Fibroblast of pulmonary artery (primary cell): ENCODE measurements at places on chromosomes 13 and 19.

GRCh38 chr19:8615024-8615423 lies 4.5 kb upstream of the ADAMTS10 start:
- DNase-seq = no peak

DNA sequence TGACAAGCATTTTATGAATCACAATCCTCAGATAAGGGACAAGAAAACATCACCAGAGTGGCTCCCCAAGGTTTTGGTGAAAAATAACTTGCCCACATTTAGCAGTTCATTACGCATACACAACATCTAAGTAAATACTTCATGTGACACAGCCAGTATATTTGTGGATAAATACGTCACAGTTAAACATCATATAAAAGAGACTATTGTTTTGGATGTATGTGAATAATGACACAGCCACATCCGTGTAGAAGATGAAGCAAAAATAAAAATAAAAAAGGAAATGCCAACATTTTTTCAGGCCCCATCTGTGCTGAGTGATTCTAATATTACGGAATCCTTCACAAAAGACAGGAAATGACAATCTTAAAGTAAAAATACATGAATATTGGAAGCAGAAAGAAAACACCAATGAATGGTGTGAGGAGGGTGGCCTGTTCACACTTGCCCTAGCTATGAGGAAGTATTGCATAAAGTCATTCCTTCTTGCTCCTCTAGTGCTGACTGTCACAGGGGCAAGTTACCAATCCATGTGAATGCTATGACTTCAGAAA lies 457.1 kb downstream of the KLF12 start:
- peak; percentile 90 for DNase-seq

GRCh38 chr19:34489175-34489574 lies 7.6 kb downstream of the WTIP start:
- DNase-seq = no peak

GRCh38 chr13:74920361-74920760 lies 561.6 kb downstream of the TBC1D4 start:
- DNase-seq = no peak

DNA sequence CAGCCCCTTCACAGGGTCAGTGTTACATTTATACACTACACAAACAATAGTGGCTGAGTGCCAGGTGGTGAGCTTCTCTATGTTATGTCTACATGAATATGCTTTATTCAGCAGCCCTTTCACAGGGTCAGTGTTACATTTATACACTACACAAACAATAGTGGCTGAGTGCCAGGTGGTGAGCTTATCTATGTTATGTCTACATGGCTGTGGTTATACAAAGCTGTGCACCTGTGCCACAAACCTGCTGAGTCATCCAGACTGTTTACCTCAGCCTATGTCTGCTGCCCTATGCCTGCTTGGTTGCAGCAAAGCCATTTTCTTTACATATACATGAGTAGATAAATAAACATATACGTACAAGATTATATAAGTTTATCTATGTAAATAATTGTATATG lies 76.5 kb downstream of the ZNF726 start:
- DNase-seq = peak; percentile 38

GRCh38 chr19:33396701-33397535 lies 23.4 kb downstream of the CEBPG start:
- peak; percentile 30 for DNase-seq

DNA sequence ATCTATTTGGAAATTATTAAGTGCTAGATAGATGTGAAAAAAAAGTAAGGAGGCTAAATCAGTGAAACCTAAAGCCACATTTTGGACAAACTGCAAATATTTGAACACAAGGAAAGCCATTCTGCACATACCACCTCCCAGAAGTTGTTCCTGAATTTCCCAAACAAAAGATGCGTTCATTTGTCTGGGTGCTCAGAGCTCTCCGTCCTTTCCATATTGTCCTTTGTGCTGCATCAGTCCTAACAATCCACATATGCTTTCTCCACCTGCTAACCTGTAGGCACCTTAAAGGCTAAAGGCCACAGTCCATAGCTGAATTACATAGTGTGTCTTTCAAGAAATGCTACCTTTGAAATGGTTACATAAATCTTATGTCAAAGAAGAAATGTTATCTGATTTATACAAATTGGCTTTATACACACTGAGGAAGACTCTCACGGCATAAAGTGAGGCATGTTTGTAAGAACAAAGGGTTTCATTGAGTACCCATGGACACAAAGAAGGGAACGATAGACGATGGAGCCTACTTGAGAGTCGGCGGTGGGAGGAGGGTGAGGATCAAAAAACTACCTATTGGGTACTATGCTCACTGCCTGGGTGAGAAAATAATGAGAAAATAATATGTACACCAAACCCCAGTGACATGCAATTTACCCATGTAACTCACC lies 182.0 kb downstream of the RGCC start:
- no peak for DNase-seq

GRCh38 chr13:111046590-111047141 lies 68.4 kb upstream of the ARHGEF7 start:
- peak; percentile 40 for DNase-seq

- peak; percentile 70 for DNase-seq
Measured at GRCh38 chr13:27644302-27644701, 22.6 kb downstream of the POLR1D start.

DNA sequence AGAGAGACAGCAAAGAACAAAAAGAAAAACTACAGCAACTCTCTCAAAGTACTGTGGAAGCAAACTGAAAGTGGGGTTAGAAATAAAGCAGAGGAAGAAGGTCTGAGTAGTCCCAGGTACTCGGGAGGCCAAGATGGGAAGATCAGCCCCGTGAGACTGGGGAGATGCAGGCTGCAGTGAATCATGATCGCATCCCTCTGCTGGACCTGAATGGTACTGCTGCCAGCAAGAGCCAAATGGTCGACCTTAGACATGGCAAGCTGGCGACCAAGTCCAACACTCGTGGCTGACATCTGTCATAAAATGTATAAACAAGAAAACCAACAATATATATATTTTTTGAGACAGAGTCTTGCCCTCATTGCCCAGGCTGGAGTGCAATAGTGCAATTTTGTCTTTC lies 33.7 kb upstream of the ZNF724 start:
- DNase-seq = peak; percentile 38

DNA sequence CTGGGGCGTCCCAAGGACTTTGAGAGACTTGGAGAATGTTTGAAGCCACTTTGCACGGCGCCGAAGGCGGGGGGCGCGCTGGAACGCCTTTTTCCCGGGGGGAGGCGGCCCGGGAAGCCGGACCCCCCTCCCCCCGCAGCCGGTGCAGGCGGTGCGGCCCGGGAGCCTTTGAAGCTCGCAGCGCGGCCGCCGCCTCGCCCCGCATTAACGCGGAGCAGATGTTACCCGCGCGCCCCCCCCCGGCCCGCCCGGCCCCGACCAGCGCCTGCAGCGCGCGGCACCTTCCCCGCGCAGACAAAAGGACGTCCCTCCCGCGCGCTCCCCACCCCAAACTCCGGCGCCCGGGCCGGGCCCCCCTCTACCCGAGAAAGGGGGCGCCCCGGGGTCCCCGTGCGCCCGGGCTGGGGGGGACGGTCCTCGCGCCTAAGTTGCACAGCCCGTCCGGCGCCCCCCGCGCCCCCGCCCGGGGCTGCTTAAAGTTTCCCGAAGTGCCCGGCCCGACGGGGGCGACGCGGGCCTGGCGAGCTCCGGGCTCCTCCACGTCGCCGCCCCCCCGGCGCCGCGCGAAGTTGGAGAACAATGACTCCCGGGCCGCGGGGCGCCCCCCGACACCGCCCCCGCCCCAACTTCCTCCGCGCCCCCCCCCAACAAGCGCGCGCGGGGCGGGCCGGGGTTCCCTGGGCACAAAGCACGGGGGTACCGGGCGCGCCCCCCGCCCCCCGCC lies 685 bp downstream of the TCF3 start:
- DNase-seq = peak; percentile 26

GRCh38 chr13:114013952-114014629 lies 40.2 kb upstream of the C13orf46 start:
- DNase-seq = no peak

GRCh38 chr19:9156304-9156703 lies 16.1 kb downstream of the ZNF317 start:
- DNase-seq = no peak

DNA sequence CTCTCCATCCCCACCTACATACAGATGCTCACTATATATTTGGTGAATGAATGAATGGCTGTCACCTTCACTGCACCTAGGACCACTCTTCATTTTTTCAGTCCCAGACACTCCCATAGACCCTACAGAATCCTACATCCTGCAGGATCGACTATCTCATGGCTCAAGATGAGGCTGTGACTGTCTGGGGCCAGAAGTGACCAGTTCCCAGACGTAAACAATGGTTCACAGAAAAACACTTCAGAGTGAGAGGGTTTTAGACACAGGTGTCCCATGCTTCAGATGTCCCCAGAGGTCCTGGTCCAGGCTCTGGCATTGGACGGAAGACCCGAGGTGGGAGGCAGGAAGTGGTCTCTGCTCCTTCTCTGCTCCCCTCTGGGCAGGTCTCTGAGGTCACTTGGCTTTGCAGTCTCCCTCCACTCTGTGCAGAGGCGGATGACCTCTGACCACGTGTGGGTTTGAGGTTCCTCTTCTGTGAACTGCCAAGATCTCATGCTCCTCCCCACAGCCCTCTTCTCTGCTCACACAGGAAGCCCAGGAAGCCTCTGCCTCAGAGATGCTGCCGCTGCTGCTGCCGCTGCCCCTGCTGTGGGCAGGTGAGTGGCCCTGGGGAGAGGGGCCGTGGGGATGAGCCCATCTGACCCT lies 24.9 kb downstream of the SIGLEC7 start:
- no peak for DNase-seq

DNA sequence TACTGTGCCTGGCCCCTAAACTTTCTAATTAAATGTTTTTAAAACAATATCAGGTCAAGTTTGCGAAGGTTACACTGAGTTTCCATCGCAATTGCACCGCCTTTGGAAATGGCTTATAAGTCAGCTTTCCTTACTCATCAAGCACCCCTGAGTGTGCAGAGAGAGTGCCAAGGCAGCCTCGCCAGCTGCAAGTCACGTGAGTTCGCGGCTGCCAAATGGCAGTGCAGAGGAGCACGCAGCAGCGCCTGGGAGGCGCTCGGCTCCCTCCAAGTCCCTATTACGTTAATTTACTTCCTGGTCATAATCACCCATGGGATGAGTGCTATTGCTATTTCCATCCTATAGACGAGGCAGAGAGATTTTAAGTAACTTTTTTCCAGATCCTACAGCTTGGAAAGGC lies 319.6 kb downstream of the TEX29 start:
- no peak for DNase-seq

- no peak for DNase-seq
Measured at GRCh38 chr13:103006641-103007426, 59.4 kb downstream of the SLC10A2 start.
